ENCODE measurements at places on chromosomes 11 and 22.
A peak's percentile ranks its signal among the peaks of the same experiment; 100 is the strongest.

GRCh38 chr22:19431649-19432132 lies at the start of gene HIRA:
TSS of gene HIRA (minus strand) at chr22:19431733. CDS start at chr22:19431476, 257 bp downstream.
- peak; percentile 88 for DNase-seq

GRCh38 chr22:23823331-23823791 lies 15.4 kb downstream of the DERL3 start:
- no peak for DNase-seq

- DNase-seq = no peak
Measured at GRCh38 chr22:19040888-19041703, 81.1 kb downstream of the DGCR2 start.

GRCh38 chr11:40514124-40514523 lies 945.3 kb downstream of the LRRC4C start:
- no peak for DNase-seq

DNA sequence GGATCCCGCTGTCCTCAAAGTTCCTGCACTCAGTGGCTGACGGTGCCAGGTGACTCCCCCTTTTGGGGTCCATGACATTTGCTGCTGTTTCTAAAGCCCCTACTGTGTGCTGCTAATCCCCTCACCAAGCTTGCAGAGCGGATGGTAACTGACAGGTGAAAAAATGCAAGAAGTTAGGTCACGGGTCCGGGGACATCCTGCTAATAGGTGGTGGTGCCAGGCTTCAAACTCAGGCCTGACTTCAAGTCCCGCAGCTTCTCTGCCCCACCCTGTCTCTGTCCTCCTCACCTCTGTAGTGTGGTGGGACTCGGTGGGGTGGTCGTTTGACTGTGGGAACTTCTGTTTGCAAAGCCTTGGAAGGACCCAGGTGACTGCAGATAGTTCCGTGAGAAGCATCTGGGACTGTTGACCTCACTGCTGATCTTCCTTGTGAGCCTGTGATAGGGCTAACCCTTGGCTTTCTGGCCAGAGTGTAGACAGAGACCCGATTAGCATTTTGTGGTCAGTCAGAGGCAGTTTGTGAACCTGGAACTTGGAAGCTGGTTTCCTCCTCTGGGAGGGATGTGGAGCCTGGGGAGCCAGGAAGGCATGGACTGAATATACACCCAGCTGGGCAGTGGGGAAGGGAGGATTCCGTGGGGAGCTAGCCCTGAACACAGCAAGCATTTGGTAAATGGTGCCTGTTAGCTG lies 115.4 kb upstream of the OR4B1 start:
- no peak for DNase-seq

- no peak for DNase-seq
Measured at GRCh38 chr11:66243782-66244535, 24.5 kb upstream of the RAB1B start.

All from CD4-positive, alpha-beta T cell treated with Interleukin-2 at 100 ng/mL for 4 hours (primary cell).